ENCODE measurements at places on chromosomes 5 and 9. TPM values are rescaled to one million over a fixed set of nuclear protein-coding genes. Genes with fewer than 3 reads are reported as not detected.

HSPA5 gene
- 286 TPM for total RNA-seq

GRCh38 chr9:101848485-101848919, 110.1 kb upstream of the GRIN3A start:
- DNase-seq = no peak

CCL21 gene
- 18.0 TPM for total RNA-seq

STKLD1 gene
- total RNA-seq = not detected

- no peak for DNase-seq
Observed at GRCh38 chr5:66322786-66323528, 178.9 kb downstream of the SREK1 start.

ISL1 gene
- 0.29 TPM for total RNA-seq

PKD2L2 gene
- not detected for total RNA-seq

GRCh38 chr9:25742256-25742655, 64.0 kb upstream of the TUSC1 start:
- no peak for DNase-seq

DNA sequence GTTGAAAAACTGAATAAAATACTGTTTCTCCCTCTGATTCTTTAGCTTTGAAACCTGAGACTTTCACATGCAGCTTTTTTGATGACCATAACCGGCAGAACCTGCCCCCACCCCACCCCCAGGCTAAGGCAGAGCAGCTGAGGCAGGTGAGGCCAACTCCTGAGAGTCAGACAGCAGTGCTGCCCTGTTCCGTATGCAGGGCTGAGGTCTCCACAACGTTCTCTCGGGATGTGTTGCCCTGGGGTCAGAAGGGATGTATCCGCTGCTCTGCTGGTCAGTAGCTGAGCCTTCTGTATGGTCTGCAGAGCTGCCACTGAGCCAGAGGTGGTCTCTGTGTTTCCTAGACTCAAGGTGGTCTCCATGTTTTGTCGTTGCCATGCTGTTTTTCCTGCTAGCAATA, 190.5 kb downstream of the AOPEP start:
- no peak for DNase-seq

DNA sequence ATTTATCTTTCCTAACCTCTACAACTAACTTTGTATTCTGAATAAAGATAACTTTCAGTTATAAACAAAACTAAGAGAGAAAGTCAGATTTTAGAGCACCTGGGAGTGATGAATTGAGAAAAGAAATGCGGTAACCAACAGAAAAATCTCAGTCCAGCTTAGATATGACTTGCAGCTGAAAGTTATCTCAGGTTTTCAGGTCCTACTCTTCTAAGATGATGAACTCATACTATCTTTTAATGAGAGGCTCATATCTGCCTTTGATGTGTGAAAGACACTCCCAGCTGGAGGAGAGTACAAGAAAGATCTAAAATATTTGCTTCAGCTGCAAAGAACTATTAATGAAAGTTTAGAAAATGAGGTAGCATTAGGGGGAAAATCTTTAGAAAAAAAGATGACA, 190.5 kb downstream of the DENND1A start:
- DNase-seq = no peak

GRCh38 chr9:108316630-108317029, 539.2 kb downstream of the ACTL7B start:
- no peak for DNase-seq

DNA sequence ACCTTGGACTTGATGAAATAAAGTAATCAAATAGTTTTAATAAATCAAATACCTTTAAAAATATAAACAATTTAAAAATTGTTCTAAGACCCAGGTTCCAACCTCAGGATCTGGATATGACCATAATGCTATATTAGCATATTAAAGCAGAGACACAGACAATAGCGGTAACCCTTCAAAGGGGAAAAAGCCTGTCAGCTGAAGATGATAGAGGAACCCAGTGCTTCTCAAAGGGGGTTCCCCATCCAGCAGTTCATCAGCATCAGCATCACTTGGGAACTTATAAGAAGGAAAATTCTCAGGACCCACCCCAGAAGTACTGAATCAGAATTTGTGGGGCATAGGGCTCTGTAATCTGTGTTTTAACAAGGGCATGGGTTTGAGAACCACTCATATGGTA, 519.6 kb downstream of the RAB3C start:
- no peak for DNase-seq

DNA sequence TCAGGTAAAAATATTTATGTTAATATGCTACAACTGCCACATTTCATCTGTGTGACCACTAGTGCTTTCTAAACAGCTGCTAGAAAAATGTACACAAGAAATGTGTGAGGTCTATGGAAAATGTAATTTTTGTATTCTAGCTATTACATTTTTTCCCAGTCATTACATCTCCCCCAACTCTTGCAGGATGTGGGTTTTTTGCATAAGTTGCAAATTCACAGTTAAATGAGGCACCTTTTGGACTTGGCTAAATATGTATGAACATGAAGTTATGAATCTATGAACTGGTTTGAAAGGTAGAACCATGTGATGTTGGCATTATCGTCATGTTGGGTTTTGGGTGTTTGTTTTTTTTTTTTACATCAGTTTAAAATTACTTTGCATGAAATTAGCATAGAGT, 590.4 kb upstream of the WWC1 start:
- DNase-seq = no peak

- no peak for DNase-seq
Observed at GRCh38 chr5:61640179-61641021, 308.3 kb downstream of the ZSWIM6 start.

DNA sequence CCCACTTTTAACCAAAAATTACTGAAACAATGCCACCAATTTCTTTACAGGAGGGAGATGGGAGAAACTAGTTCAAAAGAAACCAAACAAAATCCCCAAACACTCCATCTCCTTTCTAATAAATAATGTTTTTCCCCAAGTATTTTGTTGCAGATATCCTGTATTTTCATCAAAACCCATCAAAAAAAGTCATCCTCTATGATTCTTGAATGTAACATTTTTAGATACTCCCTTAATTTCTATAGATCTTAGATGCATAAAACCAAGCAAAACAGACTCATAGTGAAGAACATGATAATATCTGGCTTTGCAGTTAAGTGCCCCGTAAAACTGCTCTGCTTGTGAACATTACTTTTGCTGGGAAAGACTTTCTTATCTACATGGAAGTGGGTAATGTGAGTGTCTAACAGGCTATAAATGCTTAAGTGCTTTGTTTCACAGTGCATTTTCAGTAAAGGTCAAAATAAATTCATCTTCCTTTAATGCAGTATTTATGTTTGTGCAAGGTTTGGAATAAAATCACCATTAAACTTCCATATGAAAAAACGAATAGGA, 77.3 kb upstream of the TBCA start:
- no peak for DNase-seq

DNA sequence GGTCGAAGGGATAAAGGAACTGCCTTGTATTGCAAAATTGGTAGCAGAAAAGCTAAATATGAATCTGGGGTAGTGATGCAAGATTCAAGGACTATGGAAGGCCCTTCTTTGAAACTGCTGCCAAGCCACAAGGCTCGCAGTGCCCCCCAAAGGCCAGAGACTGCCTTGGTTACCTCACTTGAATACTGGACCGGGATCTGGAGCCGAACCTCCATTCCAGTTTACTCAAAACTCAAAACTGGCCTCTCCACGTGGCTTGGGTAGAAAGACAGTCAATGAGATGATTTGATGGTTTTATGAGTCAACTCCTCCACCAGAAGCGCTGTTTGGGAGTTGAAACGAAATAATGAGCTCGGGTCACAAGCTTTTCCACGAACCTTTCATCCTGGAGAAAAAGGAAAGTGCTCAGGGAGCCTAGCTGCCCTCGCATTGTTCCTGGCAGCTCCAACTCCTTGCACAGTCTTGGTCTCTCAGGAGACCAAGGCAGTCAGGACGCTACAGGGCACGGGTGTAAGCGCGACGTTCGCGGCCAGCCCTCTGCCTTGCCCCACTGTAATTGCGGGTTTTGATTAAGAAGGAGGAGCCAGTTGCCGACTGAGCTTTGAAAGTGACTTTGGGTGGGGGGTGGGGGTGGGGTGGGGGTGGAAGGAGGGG, 2.8 kb downstream of the ST8SIA4 start:
- no peak for DNase-seq

GRCh38 chr5:138981131-138981530, 106.0 kb upstream of the LRRTM2 start:
- no peak for DNase-seq

GRCh38 chr5:93336330-93337110, 244.5 kb downstream of the NR2F1-AS1 start:
- DNase-seq = no peak

GRCh38 chr5:133869519-133870335, 98.7 kb downstream of the C5orf15 start:
- DNase-seq = peak; percentile 22

TMEM174 gene
- total RNA-seq = not detected

CDKN2B-AS1 gene
- total RNA-seq = 0.64 TPM

- DNase-seq = no peak
Observed at GRCh38 chr9:108953983-108954574, 19.9 kb downstream of the ABITRAM start.

RAI14 gene
- 33.7 TPM for total RNA-seq

DNA sequence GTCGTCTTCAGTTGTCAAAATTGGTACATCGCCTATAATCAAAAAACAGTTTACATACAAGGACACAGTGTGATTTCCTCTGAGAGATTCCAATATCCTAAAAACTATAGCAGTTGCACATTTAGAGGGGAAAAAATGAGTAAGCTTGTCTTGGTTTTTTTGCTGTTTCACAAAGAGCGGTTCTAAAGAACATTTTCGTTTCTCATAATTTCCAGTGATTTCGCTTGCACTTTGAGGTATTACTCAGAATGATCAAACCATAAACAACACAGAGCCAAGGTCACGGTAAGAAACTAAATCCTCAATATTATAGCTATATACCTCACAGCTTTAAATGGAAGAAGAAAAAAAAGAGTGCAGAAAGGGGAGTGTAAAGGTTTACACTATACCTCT, 861 bp downstream of the MTX3 start:
- DNase-seq = no peak

GRCh38 chr9:76342858-76343257, 51.4 kb downstream of the RFK start:
- no peak for DNase-seq

DNA sequence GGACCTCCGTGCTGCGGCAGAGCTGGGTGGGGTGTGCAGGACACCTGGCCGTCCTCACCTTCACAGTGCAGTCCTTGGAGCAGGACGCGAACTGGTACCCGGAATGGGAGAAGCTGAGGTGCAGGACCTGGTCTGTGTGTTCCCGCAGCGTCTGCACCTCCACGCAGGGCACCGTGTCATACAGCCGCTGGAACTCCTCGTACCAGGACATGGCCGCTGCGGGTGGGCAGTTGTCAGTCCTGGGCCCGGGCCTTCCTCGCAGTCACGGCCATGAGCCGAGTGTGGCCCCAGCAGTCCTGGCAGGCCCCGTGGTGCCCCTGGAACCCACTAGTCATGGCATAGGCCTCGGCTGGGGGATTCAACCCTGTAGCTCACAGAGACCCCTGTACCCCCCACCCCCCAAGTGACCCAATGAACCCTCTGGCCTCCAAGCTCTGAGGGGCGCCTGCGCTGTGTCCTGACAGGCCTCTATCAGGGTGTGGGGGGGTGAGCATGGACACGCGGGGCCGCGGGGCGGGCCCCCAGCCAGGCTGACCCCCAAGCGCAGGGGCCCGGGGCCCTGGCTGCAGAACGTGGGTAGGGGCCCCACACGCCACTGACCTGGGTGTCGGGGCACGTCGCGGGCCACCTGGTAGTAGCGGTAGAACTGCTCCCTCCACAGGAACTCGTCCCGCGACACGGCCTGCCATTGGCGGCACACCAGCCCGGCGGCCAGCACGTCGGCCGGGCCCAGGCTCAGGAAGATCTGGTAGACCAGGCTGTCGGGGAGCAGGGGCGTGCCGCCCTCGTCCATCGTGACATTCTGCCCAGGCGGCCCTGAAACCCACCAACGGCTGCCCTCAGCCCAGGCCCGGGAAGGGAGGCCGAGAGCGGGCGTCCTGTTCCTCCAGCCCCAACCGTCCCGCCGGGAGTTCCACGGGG, 987 bp downstream of the FBXW5 start:
- DNase-seq = no peak

DNA sequence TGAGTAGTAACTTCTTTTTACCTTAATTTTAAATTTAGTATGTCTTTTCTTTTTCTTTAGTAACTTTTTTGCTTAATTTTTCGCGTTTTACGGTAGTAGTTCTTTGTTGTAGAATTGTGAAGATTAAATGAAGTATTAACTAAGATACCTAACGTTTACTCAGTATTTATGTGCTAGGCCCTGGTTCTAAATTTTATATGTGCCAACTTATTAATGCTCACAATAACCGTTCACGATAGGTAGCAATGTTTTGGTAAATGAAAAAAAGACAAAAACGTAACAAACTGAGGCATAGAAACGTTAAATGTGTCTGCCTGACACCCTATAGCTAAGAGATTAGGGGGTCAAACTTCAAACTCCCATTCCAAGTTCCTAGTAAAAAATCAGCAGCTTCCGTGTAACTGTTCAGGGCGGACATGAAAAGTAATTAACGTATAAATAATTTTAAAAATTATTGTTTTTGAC, 1.2 kb downstream of the MRPS30 start:
- no peak for DNase-seq

GRCh38 chr9:78089111-78089510, 57.5 kb upstream of the GNAQ start:
- DNase-seq = no peak

QRFP gene
- not detected for total RNA-seq

DNA sequence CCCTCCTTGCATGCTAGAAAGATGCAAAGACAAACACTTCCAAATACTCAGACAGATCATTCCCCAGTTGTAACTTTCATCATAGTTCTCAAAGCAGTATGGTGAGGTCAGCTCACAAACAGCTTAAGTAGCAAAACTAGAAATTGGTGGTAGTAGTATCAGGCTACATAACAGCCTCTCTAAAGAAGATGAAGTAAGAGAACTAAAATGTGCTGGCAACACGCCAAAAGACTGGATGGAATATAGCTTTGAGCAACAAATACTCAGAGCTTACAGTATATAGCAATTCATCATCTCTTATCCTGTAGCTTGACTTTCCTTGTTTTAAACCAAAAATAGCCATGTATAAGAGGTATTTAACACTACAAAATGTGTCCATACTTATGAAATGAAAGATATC, 7.5 kb downstream of the PFDN1 start:
- DNase-seq = no peak

DNA sequence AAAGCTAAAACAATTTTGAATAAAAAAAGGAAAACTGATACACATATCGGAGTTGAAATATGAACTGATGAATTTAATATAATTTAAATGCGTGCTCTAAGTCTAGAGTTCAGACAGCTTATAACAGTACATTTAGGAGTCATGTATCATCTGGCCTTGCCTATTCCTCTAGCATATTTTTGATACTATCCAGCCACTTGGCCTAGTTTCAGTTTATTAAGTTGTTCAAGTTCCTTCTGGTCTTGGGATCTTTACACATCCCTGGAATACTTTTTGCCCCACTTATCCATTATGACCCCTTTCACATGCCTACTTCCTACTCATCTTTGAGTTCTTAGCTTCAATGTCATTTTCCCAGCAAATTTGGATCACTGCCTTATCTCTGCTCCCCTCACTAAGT, 192.4 kb upstream of the EFNA5 start:
- no peak for DNase-seq

- DNase-seq = no peak
Observed at GRCh38 chr5:150147670-150148069, 8.0 kb downstream of the PDGFRB start.
